Gastroesophageal sphincter (tissue), 4 donors: ENCODE measurements at places on chromosomes 2 and 18.

GRCh38 chr2:197677483-197677882 is 2.1 kb upstream of the RFTN2 start:
- ATAC-seq = no peak

DNA sequence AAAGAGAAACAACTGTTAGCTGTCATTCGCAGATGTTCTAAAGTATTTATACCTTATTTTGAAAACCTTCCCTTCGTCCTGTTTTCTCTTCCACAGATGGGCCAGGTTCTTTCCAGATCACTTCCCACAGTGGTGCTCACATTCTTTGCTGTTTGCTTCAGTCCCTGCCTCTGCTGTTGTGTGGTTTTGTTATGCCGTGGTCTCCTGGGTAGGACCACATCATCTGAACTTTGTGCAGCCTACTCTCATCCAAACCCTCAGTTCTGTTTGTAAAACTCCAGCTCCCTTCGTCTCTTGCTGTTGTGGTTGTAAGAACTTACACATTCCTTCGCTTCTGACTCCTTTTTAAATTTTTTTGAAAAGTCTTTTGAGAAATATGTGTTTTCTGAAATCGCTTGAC is 38.1 kb downstream of the ZNF236 start:
- no peak for ATAC-seq

DNA sequence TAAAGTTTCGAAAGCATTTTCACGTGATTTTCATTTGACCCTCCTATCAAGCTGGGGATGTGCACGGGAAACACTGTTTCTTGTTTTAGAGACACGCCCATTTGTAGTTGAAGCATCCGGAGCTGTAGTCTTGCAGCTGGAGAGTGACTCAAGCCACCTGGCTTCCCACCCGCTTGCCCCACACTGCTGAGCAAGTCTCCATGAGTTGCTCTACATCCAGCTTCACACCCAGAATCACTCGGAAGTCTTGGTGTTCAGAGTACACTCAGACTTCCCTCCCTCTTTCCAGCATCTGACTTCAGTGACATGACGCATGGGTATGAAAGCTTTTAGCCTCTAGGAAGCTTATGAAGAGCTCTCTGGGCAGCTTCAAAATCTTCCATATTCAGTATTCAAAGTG is 262.4 kb downstream of the NBAS start:
- peak; percentile 91 for ATAC-seq

DNA sequence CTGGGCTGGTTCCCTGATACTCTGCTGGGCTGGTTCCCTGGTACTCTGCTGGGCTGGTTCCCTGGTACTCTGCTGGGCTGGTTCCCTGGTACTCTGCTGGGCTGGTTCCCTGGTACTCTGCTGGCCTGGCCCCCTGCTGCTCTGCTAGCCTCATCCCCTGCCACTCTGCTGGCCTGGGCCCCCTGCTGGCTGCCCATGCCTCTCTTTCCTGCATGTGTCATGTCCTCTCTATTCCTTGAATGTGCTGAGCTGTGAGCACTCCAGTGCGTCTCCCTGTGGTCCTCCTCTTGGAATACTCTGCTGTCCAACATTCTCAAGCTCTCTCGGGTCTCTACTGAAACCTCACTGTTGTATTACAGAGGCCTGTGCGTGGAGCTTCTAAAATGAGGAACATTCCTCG is 216.3 kb downstream of the RNF144A start:
- ATAC-seq = no peak

GRCh38 chr2:149099298-149099697 is 60.8 kb downstream of the LYPD6B start:
- no peak for ATAC-seq

DNA sequence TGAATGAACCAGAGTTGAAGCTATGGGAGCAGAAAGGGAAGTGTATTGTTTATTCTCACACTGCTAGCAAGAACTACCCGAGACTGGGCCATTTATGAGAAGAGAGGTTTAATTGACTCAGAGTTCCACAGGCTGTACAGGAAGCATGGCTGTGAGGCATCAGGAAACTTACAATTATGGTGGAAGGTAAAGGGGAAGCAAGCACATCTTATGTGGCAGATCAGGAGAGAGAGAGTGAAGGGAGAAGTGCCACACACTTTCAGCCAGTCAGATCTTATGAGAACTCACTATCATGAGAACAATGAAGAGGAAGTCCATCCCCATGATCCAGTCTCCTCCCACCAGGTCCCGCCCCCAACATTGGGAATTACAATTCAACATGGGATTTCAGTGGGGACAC is 383.2 kb upstream of the SLC14A2 start:
- no peak for ATAC-seq

DNA sequence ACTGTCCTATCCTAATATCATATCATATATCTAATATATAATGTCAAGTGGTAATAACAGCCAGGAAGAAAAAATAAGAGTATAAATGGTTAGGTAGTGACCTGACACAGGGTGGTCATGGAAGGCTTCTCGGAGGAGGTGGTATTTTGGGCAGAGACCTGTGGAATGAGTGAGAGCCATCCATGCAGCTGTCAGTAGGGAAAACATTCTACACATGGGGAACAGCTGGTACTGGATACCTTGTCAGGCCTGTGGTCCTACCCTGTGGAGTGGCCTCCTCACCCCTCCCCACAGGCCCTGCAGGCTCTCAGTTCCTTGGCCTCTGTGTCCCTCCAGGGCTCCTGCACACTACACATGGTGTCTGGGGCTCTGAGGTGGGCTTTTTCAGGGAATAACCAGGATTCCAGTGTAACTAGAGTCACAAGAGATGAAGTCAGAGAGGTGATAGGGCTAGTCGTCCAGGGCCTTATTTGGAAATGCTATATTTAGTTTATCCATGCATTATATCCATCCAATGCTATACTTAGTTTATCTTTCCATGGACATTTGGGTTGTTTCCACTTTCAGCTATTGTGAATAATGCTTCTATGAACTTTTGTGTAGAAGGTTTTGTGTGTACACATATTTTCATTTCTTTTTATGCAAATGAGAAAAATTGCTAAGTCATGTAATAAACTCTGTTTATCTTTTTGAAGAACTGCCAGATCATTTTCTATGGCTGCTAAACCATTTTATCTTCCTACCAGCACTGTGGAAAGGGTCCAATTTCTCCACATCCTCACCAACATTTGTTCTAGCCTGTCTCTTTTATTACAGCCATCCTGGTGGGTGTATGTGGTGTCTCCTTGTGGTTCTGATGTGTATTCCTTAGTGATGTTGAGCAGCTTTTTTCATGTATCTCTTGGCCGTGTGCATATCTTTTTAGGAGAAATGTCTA is 75.6 kb downstream of the TPGS2 start:
- ATAC-seq = no peak
